ENCODE measurements at places on chromosomes 4 and X.

DNA sequence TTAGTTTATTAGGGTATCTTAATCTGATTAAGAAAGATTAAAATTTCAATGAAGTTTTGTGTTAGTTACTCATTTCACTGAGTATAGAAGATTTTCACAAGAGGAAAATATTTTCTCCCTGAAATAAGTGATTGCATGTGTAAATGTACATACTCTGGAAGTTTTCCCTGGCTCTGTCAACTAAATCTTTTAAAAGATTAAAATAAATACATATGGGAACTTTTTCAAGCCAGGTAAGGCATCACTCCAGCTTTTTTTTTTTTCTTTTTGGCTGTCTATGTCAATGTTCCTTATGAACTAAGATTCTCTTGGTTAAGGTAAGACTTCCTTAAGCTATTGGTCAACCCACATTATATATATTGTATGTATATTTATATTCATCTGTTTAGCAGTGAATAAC is 117.6 kb downstream of the CBR4 start:
- DNase-seq = no peak

DNA sequence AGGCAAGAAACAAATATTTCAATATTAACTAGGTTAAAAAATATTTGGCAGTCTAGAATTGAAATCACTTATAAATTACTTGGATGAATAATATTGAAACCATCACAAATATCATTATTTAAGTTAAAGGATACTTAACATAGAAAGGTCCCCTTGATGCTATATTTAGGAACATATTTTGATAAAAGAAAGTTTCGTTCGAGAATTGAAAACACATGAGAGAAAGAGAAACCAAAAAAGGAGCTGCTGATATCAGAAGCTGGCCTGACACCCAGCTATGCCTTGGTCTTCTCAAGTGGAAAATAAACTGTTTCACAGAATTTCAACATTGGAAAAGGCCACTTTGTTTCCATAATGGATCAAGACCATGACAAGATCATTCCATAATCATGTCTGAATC is 762.4 kb downstream of the DMD start:
- DNase-seq = no peak

DNA sequence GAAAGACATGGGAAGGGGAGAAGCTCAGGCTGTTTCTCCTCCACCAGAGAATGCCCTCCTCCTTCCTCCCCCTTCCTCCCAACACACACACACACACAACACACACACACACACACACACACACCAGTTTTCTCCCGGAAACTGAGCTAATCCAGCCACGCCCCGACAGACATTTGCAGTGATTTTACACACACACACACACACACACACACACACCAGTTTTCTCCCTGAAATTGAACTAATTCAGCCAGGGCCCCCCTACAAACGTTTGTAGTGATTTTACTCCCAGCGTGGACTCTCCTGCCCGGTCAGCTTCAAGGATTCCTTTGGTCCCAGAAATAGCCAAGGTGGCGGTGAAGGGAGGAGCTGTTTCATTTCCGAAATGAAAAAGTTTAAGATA is 32.9 kb upstream of the STX18 start:
- DNase-seq = peak; percentile 58

DNA sequence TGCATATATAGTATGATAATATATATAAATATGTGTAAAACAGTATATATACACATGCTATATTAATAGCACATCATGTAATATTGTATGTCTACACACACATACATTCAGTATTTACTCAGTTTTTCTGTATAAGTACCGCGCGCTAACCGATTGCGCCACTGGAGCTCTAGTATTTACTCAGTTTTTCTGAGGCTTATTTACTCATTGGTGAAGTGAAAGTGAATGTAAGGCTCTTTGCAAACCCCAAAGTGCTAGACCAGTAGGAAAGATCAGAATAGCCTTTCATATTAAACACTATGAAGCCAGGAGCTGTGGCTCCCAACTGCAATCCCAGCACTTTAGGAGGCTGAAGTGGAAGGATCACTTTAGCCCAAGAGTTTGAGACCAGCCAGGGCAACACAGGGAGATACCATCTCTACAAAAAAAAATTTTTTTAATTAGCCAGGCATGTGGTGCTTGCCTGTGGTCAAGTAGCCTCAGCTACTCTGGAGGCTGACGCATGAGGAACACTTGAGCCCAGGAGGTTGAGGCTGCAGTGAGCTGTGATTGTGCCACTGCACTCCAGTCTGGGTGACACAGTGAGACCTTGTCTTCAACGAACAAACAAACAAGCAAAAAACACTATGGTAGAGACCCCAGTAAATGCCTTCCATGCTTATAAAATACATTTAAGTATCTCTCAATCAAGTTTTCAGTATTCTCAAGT is 125.8 kb downstream of the KIT start:
- DNase-seq = no peak

DNA sequence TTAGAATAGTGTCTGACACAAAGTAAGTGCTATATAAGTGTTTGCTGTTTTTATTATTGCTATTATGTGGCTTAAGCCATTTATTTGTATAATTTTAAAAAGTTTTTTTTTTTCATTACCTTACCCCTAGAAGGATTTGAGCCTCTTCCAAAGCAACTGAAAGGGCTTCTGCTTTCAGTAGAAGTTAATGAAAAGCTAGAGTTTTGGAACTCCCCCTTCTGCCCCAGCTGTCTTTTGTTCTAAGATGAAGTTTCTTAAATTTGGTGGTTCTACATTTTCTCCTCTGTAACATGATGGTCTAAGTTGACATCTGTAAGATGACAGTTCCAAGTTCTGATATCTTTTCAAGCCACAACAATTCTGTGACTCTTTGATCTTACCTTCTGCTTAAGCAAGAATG is 30.3 kb downstream of the FHIP1A start:
- DNase-seq = no peak

DNA sequence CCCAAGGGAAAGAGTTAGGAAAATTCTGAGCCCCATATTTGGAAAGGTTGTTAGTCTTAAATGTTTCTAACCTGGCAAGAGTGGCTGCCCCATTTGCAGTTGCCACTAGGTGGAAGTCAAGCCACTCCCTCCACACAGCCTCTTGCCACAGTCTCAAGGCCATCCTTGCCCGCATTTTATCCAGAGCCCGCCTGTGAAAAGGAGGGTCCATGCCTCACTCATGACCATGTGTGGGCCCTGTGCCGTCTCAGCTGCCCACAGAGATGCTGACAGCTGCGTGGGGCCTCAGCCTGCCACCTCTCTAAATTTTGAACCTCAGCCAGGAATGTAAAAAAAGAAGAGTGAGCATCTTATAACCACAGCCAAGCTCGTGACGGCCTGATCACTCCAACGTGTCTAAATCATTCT is 201.5 kb upstream of the FAM241A start:
- peak; percentile 23 for DNase-seq

DNA sequence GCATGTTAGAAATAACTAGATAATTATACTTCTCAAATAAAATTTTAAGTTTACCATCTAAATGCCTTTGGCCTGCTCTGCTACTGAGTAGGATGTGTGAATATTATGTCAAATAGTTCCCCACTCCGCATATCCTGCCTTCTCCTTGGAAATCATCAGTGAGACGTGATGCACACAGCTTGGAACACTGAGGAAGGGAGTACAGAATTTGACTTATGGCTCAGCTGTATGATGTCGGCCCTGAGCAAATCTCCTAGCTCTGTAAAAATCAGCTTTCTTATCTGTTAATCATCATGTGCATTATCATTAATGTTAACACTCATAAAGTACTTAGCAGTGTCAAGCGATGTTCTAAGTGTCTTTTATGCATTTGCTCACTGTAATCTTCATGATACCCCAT is 241.0 kb upstream of the ANKRD50 start:
- no peak for DNase-seq

DNA sequence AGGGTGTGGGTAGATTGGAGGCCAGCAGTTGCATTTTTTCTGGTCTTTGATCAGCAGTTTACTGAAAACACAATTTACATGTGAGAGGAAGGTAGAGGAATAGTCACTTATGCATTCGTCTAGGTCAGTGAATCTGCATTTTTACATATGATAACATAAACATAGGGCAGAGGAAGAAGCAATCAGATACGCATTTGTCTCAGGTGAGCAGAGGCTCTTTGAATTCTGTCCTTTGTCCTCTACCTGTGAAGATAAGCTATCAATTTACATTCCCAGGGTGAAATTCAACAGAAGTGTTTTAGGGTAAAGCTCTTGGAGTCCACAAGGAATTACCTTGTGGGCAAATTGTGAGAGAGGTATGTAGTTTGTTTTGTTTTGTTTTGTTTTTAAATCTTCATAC is 306.5 kb downstream of the MAGEB5 start:
- no peak for DNase-seq

DNA sequence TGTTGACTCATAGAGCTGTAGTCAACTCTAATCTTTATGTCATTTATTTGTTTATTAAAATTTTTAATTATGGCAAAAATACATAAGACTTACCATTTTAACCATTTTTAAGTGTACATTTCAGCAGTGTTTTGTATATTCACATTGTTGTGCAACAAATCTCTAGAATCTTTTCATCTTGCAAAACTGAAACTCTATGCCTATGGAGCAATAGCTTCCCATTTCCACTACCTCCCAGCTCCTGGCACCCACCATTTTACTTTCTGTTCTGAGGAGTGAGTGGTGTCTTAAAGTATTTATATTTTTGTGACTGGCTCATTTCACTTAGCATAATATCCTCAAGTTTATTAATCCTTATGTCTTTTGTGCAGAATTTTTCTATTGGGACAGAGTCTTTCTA is 181.0 kb downstream of the GPAT3 start:
- no peak for DNase-seq

- DNase-seq = peak; percentile 71
These were observed 95.9 kb upstream of the RPS6KA3 start for GRCh38 chrX:20362268-20363267.

DNA sequence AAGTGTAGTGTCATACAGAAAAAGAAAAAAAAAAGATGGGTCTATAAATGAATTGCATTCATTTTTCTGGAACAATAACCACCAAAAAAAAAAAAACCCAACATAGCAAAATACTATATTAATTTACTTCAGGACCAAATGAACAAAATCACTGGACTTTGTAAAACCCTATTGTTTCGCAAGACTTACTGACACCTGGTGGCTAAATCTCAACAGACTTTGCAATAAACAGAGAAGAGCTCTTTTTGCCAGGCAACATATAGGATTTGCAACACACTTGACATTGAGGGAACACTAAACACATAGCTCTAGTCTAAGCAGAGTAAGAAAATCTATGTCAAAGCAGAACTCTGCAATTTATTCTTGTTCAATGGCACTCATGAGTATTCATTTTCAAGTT is 990.2 kb downstream of the STPG2 start:
- DNase-seq = peak; percentile 19

GRCh38 chrX:45669715-45670340 is 469.2 kb upstream of the DIPK2B start:
- no peak for DNase-seq

DNA sequence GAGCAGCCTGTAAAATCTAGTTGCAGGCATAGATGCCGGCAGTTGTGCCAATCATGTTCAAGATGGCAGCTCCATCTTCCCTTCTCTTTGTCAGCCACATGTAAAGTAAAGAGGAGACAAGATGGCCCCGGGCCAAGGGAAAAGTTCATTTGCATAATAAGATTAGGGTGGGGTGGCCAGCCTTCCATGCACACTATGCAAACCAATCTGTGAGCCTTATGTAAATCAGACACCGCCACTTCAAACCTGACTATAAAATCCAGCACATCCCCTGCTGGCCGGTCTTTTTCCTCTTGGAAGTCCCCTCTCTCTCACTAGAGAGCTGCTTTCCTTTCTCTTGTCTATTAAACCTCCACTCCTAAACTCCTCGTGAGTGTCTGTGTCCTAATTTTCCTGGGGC is 78.9 kb upstream of the CBR4 start:
- no peak for DNase-seq

DNA sequence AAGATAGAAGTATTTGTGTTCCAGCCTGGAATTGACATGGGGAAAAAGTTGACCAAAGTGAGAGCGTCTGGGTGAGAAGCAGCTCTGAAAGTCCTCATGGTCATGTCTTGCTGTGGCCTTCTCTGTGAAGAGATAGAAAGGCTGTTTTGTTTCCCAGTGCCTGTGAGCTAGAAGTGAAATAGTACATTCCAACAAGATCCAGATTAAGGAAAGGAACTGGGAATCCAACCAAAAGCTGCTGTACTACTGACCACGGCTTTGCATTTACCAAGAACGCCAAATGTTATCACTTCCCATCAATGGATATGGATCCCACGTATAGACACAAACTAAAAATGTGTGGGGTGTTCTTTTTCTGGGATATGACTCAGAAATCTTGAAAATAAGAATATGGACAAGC is 51.2 kb downstream of the TENM3 start:
- no peak for DNase-seq

- peak; percentile 87 for DNase-seq
These were observed at the start of the genes ATG4A and PSMD10 for GRCh38 chrX:108091264-108091877. Gene ATG4A (plus strand): TSS chrX:108091778. CDS start chrX:108091827, 49 bp downstream. Gene PSMD10 (minus strand): TSS chrX:108091542. CDS start chrX:108091520, 22 bp downstream.

DNA sequence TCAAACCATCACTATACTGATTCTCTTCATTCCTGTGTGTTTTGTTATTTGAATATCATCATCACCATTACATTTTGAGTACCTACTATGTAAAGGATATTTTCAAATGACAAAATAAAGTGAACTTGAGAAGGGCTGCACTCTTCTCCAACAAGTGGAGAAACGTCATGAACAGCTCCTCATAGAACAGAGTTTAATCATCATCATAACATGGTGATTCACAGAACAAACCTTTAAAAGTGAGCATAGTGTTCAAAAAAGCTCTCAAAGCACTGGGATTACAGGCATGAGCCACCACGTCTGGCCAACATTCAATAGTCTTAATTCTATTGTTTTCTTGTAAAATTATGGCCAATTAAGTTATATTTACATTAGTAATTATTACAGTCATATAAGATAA is 993.9 kb downstream of the PDHA2 start:
- no peak for DNase-seq

DNA sequence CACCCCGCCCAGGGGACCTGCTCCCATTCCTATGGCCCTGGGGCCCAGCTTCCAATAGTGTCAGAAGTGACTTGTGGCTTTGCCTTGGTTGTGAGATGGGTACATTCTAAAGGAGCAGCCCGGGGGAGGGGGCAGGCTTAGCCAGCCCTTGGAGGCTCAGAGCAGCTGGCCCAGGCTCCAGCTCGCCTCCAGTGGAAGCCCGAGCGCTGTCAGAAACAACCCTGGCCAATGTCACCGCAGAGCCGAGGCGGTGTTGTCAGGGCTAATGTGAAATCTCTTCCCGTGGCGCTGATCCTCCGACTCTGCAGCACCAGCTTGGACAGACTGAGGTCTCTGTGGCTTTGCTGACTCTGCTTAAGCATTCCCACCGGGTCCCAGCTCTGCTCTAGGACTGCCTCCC is 29.2 kb upstream of the ZNF81 start:
- no peak for DNase-seq

- DNase-seq = no peak
These were observed 97.5 kb upstream of the CXXC4 start for GRCh38 chr4:104592183-104592582.

Data from kidney glomerular epithelial cell (primary cell).